ENCODE measurements at places on chromosomes 11 and 22.

GRCh38 chr11:2797121-2797711 lies 88.4 kb downstream of the CDKN1C start:
- DNase-seq = no peak

DNA sequence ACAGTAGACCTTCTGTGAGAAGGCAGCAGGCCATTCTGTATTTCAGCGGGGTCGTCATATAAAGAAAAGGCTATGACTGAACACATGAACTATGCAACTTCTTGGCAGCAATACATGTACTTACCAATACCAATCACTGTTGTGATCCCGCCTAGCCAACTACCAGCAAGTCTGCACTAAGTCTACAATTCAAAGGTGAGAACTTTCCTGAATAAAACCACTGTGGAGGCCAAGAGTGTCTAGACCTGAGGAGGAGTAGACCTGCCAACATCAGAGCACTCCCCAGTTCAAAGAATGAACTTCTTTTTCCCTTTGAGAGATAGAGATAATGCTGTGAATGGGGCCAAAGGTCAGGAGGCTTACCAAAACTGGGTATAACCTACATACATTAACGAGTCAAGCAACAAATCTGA lies 108.2 kb downstream of the SIK3 start:
- no peak for DNase-seq

GRCh38 chr11:100760744-100761143 lies 73.7 kb downstream of the ARHGAP42 start:
- DNase-seq = no peak

DNA sequence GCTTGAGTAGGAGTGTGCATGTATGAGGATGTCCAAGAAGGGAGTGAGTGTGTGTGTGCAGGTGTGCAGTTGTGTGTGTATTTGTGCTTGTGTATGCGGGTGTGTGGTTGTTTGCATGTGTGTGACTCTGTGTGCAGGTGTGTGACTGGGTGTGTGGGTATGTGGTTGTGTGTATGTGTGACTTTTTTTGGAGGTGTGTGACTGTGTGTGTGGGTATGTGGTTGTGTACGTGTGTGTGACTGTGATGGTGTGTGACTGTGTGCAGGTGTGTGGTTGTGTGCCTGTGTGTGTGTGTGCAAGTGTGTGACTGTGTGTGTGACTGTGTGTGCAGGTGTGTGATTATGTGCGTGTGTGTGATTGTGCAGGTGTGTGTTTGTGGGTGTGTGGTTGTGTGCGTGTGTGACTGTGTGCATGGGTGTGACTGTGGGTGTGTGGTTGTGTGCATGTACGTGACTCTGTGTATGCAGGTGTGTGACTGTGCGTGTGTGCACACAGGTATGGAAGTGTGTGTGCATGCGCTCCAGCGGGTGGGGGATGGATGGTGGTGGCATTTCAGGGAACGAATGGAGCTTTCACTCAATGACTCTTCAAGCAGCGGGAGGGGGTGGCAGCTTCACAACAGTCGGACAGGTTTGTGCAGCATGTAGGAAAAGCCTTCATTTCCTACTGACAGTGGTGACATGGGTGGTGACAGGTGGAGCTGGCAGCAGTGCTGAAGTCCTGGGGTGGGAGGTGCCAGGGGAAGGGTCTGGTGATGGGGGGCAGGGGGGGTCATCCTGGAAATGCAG lies 47.6 kb downstream of the CACNA1I start:
- no peak for DNase-seq

GRCh38 chr22:19991645-19992451 lies 24.8 kb downstream of the ARVCF start:
- no peak for DNase-seq

GRCh38 chr11:36372101-36372771 lies 76.1 kb downstream of the PRR5L start:
- DNase-seq = no peak

DNA sequence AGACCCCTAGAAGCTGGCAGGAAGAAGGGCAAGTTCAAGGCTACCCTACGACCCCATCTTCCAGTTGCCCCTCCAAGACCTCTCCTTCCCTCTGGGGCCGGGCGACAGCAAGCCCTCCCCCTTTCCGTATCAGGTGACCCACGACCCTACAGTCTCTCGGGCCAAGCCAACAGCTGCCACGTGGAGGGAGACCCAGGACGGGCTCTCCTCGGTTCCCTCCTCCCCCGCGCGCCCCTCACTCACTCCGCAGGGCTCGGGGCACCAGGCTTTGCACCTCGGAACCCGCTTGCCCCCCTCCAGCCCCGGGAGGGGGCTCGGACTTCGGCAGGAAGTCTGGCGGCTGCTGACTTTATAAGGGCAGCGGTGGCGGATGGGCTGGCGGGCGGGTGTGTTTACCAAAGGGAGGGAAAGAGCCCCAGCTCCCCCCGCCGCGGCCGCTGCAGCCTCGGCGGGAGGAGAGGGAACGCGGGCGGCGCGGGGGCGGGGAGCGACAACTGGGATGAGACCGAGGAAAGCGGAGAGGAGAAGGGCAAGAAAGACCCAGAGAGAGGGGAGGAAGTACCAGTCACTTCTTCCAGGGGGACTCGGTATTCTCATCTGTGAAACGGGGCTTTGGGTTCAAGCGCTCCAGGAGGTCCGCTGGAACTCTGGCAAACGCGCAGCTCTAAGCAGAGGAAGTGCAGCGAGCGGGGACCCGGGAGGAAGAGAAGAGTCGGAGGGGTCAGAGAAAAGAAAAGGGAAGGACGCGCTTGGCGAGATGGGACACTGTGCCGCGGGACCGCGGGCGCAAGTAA lies 767 bp downstream of the SLC43A1 start:
- DNase-seq = no peak

GRCh38 chr22:50537765-50538164 lies 7.9 kb upstream of the KLHDC7B start:
- DNase-seq = no peak

GRCh38 chr22:43167001-43167589 lies 15.7 kb downstream of the TSPO start:
- DNase-seq = no peak

- no peak for DNase-seq
These were observed 16.2 kb downstream of the API5 start for GRCh38 chr11:43327987-43328386.

GRCh38 chr11:11415901-11416300 lies 62.9 kb upstream of the CSNK2A3 start:
- DNase-seq = no peak

GRCh38 chr11:126115816-126116331 lies 53.2 kb upstream of the CDON start:
- DNase-seq = no peak

DNA sequence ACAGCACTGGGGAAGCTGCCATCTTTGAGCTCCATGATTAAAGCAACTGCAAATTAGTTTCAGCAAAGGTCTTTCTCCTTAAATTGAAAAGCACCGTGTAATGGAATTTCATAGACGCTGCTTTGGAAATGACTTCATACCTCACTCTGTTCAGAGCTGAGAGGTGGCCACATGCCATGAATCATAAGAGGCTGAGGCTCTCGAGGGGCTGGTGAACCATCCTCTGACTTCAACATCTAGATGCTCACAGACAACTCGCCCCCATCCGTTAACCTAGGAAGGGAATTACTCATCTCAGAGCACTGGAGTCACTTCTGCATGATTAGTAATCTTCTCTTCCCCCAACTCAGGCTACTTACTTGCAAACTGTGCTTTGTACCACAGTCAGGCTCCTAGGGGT lies 122.3 kb downstream of the RCN1 start:
- DNase-seq = no peak

DNA sequence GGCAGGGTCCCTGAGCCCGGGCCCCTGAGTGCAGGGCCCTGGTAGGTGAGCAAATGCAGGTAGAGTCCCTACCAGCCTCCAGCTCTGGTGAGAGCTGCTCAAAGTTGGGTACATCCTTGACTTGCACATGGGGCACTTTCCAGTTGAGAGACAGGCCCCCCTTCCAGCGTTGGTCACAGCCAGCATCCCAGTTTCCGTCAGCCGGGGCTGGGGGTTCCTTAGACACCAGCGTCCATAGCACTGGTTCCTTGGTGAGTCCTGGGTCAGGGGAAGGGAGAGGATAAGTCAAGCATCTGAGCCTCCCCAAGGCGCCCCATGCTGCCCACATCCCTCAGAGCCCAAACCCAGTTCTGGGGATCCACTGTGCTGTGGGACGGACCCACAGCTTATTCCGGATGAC lies 5.6 kb downstream of the PNPLA5 start:
- no peak for DNase-seq

GRCh38 chr11:125569915-125570621 lies 791 bp downstream of the EI24 start:
- no peak for DNase-seq

DNA sequence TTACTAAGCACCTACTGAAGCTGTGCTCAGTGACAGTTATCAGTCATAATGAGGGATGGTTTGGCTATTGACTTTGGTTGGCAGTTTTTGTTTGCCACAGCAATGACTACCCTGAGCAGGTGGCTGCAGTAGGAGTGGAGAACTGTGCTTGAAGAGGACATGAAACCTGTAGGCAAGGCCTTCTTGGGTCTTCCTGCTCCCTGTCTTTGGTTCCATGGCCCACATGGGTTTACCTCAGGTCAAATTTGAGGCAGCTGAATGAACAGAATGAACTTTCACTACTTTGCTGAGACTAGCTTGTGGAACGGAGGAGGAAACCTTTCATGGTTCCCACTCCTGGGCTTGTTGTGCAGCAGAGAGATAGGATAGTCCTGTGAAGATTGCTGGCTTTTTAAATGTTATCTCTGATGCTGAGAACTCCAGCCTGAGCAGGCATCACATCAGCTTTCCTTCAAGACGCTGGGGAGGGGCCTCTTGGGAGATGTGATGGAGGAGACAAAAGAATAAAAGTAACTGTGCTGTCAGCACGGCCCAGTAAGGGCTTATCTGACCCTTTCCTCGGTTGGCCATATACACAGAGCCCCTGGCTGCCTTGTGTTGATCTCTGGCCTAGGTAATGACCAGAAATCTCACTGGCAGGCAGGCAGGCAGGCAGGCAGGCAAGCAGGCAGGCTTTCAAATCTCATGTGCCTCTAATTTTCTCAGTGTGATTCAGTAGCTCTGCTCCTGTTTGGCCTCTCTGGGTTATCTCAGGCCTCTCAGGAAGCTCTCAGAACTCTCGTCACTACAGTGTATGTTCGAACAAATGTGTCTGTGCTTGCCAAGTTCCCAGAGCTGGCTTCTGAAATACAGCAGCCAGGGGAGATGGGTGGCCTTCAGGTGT lies 12.0 kb downstream of the STIM1 start:
- DNase-seq = no peak

GRCh38 chr11:70631624-70632047 lies 233.3 kb downstream of the CTTN start:
- DNase-seq = no peak

- DNase-seq = no peak
These were observed 30.4 kb downstream of the TPBGL start for GRCh38 chr11:75270896-75271418.

DNA sequence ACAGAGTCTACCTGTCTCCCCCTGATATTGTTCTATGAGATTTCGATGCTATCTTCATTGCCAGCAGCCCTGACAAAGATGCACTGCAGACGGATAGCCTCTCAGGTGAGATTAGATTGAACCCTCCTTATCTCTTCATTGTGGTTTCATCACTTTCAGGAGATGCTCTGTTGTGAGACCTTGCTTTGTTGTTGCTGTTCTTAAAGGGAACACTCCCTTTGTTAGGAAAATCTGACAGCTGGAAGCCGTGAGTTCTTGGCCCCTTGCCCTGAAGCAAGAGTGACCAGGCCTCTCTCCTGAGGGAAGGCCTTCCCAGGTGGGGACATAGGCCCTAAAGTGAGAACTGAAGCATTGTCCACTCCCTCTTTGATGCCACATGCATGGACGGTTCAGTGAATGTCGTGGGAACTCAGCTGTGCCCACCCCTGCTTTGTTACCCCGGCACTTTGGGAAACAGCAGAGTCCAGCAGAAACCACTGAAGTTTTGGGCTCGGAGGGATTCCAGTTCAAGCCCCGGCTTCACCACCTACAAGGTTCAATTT lies 976.1 kb downstream of the TBC1D22A start:
- no peak for DNase-seq

- no peak for DNase-seq
These were observed 39.1 kb upstream of the ACCSL start for GRCh38 chr11:44008698-44009097.

Data from NCI-H1048 (cell line).